ENCODE measurements at places on chromosomes 5 and 9. TPM values are rescaled to one million over a fixed set of nuclear protein-coding genes. Genes with fewer than 3 reads are reported as not detected.

DNA sequence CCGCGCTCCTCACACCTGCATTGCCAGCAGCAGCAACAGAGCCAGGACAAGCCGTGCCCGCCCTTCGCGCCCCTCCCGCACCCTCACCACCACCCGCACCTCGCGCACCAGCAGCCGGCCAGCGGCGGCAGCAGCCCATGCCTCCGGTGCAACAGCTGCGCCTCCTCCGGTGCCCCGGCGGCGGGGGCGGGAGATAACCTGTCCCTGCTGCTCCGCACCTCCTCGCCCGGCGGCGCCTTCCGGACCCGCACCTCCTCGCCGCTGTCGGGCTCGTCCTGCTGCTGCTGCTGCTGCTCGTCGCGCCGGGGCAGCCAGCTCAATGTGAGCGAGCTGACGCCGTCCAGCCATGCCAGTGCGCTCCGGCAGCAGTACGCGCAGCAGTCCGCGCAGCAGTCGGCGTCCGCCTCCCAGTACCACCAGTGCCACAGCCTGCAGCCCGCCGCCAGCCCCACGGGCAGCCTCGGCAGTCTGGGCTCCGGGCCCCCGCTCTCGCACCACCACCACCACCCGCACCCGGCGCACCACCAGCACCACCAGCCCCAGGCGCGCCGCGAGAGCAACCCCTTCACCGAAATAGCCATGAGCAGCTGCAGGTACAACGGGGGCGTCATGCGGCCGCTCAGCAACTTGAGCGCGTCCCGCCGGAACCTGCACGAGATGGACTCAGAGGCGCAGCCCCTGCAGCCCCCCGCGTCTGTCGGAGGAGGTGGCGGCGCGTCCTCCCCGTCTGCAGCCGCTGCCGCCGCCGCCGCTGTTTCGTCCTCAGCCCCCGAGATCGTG, 517 bp downstream of the KCNN2 start:
- DNase-seq: no peak

- DNase-seq: no peak
Observed at GRCh38 chr9:37134166-37134565, 13.8 kb downstream of the ZCCHC7 start.

DNA sequence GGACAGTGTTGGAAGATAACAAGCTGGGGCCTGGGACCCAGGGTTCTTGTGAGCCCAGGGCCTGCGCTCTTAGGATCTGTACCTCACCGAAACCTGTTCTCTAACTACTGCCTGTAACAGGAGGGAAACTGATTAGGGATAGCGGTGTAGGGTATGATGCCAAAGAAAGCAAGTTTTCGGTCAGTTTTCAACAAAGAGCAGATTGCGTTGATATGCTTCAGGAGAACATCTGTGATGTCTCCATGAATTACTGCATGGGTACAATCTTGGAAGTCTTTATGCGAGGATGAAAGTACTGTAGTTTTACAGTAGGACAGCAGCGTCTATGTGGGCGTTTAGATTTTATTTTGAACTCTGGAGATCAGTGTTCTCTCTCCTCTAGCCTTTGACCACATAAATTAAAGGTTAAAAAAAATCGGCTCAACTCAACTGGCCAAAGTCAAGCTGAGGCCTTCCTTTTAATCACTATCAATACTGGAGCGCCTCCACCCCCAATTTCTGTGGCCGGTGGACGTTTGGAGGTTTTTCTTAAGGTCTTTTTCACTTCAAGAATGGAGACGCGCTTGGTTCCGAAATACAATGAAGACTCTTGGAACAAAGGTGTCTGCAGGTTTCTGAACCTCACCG, 3.0 kb downstream of the NFIL3 start:
- DNase-seq: no peak

Gene GMCL2
- total RNA-seq: not detected

DNA sequence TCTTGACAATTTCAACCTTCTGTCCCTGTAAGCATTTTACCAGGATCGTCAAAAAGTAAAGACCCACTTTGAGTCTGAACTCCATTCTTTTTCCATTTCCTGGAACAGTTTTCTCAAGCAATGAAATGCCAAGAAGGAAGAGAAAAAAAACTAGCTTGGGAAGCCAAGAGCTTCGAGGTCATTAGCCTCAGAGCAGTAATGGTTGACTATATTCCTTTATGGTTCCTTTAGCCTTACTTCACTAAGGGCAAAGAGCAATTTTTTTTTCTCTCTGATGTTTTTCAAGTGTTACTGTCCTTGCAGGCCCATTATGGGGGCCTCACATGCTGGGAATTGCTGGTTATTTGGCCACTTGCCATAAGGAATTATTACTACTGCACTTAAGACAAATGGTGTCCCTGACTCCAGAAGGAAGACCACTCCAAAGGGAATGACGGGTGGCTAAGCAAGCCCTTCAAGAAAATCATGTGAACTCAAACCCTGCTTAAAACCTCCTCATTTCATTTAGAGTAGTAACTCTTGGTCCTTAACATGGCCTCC, 37.1 kb downstream of the BNC2 start:
- DNase-seq: no peak

Gene ARSI
- total RNA-seq: not detected

- no peak for DNase-seq
Observed at GRCh38 chr9:117434566-117434965, 19.7 kb upstream of the ASTN2 start.

- DNase-seq: no peak
Observed at GRCh38 chr9:114694146-114694545, 12.2 kb upstream of the TEX48 start.

Gene C5orf52
- total RNA-seq: not detected

- no peak for DNase-seq
Observed at GRCh38 chr5:101160002-101160401, 256.9 kb upstream of the ST8SIA4 start.

DNA sequence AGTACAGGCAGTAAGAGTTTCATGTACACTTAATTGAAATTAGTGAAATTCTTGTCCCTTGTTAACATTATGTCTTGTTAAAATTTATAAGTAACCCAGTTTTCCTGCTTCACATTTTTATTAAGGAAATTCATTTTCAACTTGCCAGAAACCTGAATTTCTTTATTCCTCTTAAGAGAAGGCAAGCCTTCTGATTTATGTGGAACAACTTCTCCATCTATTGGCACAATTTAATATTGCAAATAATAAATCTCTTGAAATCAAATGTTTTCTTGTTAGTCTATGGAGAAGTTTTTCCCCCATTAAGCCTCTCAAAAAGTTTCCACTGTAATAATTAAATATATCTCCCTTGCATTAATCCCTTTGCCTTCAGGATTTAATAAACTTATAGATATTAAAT, 33.8 kb upstream of the ACO1 start:
- DNase-seq: no peak

Gene CCNJL
- total RNA-seq: 0.42 TPM

GRCh38 chr5:177984584-177985206, 11.3 kb downstream of the PROP1 start:
- DNase-seq: no peak

DNA sequence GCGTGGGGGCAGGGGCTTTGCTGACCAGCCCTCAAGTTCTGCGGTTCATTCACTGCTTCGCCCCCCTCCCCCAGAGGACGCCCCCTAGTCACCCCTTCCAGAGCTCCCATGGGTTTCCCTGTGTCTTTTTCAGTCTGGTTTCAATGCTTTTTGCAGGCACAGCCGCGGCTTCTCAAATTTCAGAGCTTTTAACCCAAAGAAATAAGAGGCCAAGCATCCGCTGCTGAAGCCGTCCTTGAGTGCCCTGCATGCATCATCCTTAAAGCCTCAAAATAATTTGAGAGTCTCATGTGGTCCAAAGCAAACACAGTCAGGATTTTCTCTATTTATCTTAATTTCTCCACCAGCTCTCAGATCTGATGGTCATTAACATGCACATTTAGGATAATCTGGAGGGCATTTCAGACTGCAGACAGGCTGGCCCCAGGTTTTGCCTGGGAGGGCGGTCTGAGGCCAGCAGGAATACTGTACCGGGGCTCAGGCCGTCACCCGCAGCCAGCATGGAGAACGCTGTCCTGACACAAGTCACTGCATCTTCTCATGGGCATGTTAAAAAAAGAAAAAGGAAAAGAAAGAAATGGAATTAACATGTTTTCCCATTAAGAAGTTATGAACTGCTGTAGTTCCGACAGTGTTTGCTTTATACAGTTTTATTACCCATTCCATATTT, 420.8 kb upstream of the IRX4 start:
- DNase-seq: no peak

Gene GPR21
- 2.4 TPM for total RNA-seq

Gene IFNE
- 0.46 TPM for total RNA-seq

DNA sequence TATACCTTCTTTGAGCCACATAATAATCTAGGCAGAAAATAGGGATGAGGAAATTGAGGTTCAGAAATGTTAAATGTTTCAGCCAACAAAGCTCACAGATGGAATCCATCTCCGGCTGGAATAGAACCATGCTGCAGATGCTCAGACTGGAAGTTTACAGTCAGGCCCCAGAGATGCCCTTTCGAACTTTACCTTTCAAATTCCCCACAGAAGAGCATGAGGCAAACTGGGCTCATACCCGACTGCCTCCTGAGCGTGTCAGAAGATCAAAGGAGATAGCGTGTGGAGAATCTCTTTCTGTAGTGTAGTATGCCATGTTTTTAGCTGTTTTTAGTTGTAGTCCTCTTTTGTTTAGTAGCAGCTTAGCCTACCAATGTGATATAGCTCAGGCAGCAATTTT, 72.0 kb upstream of the DAP start:
- no peak for DNase-seq

Gene PIP5K1B
- total RNA-seq: 2.6 TPM
